ENCODE measurements at places on chromosomes 11 and 22.

- no peak for DNase-seq
Measured at GRCh38 chr11:8201644-8202365, 33.0 kb upstream of the RIC3 start.

DNA sequence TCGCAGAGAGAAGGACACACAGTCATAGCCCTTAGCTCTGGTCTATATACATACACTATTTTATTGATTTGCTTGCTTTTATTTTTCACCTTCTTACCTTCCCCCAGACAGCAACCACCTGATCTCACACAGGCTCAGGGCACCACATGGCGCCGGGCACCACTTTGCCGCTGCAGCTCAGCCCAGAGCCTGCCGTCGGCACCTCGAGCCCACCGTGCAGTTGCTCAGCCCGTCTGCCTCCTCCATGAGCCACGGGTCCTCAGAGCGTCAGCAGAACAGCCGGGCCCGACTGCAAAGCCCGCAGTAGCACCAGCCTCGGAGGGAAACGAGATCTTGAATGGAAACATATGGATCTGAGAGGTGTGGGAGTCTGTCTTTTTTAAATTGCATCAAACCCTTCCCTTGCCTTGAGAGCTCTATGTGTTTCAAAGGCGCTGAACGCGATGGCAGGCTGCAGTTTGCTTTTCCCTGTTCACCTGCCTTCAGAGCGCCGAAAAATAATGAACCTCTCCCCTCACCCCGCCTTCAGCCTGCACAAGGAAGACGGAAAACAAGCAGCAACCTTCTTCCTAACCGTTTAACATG lies 505.4 kb downstream of the MN1 start:
- DNase-seq = no peak

DNA sequence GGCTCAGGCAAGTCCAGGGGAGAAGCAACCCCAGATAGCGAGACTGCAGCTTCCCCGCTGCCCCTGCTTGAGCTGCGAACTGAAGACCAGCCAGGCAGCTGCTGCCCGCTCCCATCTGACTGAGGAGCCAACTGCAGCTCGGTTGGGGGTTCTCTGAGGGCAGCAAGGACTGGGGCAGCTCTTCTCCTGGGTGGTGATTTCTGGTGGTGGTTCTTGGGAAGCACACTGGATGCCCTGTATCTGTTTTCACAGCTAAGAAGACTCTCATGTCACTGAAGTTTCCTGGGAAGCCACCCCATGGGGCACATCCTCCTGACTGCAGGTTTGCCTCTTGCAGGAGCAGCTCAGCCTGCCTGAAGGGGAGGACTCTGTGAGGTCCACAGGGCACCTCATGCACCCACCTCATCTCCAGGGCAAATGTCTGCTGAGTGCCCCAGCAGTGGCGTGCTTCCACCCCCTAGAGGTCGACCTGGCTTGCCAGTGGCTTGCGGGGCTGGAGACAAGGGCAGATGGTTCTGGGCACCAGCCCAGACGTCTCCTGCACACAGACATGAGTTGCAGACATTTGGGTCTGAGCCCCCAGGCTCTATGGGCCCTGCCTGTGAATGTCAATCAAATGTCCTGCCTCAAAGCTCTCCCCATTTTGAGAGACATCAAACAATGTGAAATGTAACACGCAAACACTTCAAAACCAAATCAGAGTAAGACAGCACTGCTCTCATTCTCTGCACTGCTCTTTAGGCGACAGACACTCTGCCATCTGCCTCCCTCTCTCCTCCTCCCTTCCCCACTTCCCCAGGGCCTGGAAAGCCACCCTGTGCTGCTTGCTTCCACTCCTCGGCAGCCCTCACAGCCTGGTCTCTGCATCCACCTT lies 800.9 kb downstream of the BRD1 start:
- no peak for DNase-seq

GRCh38 chr22:32744176-32744959 lies 57.1 kb upstream of the TIMP3 start:
- DNase-seq = no peak

GRCh38 chr11:130546901-130547694 lies 98.7 kb downstream of the ADAMTS15 start:
- DNase-seq = no peak

GRCh38 chr11:80650966-80651365 lies 1210.1 kb upstream of the TENM4 start:
- no peak for DNase-seq

- no peak for DNase-seq
Measured at GRCh38 chr11:40291741-40292140, 1167.7 kb downstream of the LRRC4C start.

- no peak for DNase-seq
Measured at GRCh38 chr22:27668828-27669797, 132.4 kb downstream of the MN1 start.

GRCh38 chr11:95571718-95572260 lies 217.8 kb downstream of the FAM76B start:
- DNase-seq = no peak

- no peak for DNase-seq
Measured at GRCh38 chr11:111999111-111999510, 26.1 kb upstream of the DLAT start.

DNA sequence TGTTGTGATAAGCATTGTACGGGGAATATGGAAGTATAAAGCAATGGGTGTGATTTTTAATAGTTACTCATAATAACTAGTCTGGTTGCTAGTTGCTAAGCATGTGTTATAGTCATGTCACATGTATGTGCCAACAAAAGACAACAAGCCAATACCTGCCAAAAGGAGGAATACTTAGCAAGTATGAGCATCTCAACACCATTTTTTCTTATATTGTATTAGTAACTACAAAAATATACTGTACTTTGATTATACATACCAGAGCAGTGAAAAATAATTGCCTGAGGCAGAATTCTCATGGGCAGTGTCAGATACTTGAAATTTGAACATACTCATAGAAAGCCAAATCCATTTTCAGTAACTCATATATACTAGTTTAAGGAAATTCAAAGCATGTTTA lies 62.4 kb upstream of the ALKBH3 start:
- DNase-seq = no peak

GRCh38 chr11:44007481-44008087 lies 40.2 kb upstream of the ACCSL start:
- no peak for DNase-seq

DNA sequence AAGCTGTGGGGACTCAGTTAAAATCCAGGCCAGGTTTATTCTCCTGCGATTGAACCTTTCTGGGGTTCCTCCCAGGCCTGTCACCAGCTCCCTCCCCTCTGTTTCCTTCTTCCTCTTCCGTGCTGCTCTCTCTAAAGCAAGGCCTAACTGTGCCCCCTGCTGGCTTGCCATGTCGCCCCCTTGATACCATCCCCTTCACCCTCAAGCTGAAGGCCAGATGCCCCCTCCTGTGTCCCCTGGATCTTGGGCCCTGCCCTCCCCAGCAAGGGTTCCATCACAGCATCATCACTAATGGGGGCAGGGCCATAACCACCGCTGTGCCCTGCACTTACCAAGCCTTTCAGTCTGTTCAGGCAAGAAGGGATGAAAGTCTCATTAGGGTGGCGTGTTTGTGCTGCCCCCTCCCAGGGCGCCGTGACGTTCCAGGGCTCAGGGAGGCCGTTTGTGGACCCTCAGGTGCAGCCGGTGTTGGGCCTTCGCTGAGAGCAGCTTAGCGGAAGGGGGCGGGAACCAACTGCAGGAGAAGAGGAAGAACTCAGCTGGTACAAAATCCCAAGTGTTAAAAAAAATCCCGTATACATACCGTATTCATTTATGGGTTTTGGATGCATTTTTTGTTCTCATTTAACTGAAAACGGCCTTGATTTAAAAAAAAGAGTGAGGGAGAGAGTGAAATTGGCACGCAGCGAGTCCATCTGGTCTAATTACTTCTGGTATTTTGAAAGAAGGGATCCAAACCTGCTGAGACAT lies 69.9 kb downstream of the MPPED1 start:
- no peak for DNase-seq

DNA sequence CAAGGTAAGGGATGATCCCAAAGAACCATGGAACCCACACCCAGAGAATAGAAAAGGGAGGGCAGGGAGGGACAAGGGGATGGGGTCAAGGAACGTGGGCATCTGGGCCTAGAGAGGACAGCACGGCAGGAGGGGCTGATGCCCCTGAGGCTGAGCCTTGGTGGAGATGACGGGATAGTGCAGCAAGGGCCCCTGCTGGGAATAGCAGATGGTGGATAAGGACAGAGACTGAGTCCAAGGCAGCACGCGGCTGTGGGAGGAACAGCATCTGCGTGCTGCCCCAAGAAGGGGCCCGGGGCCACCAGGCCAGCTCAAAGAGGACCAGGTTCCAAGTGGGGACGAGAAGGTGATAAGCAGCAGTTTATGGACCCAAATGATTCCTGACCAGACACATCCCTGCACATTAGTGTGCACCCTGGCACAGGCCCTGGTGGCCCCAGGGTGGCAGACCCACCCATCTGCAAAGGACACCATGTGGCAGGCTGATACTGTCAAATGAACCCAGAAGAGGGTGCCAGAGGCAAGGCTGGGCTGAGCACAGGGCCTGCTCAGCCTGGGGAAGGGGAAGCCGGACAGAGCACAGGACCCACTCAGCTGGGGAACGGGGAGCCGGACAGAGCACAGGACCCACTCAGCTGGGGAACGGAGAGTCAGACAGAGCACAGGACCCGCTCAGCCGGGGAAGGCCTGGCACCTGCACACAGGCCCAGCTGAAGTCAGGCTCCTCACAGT lies 12.8 kb upstream of the TESMIN start:
- DNase-seq = no peak

DNA sequence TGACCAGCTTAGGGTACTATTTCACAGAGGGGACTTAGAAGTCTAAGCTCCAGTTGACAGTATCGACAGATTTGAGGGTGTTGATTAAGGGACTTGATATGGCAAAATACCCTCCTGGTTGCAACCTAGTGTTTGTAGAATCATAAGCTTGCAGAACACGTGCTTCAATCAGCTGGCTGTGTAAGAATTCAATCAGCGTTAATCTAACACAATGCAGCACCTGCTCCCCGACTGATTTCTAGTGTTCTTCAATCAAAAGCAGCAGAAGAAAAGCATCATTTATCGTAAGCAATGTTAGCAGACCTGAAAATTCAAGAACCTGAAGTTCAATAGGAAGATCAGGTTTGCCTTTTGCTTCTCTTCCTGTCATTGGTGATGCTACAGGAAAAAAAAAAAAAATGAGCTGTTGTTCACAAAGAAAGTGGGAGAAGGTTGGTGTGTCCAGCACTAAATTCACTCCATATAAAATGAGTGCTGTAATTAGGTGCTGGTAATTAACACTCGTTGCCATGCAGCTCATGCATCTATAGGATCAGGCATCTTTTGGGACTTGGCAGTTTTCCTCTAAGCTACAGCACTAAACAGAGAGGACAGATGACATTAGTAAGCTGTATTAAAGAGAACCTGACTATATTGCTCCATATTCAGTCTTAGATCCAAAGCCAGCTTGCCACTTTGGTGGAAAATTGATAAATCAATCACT lies 840.3 kb downstream of the OPCML start:
- no peak for DNase-seq

DNA sequence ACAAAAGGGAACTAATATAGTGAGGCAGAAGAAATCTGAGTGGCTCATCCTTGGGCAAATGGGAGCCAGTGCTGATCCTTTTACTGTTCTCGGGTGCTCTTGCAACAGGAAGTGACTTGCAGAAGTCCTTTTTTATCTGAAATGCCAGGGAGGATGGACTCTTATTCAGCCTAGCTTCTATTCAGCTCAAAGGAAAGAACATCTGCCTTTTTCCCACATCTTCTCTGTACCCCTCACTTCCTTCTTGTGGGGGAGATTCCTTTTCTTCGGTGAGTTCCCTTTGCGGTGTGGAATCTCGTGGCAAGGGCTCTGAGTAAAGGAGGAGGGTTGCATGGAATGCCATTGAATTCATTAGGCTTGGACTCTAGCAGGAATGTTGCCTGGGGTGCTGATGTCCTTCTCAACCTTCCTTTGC lies 76.2 kb downstream of the ZBTB16 start:
- DNase-seq = no peak

GRCh38 chr22:38549101-38549894 lies 20.7 kb downstream of the DMC1 start:
- no peak for DNase-seq

GRCh38 chr22:20580179-20580578 lies 72.8 kb downstream of the MED15 start:
- no peak for DNase-seq

DNA sequence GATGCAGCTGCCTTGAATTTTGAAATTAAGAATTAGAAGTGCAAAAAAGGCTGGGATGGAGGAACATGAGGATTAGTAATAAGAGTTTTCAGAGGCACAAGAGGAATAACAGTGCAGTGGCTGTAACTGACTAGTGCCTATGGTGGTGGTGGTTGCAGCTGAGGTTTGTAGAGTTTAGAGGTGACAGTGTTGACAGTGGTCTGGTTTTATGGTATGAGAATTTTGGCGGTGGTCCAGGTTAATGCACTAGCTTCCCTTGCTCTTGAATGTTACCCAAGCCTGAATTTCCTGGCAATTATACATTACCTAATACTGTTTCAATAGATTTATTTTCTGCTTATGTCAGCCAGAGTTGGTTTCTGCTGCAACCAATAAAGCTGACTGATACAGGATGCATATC lies 112.8 kb upstream of the C11orf87 start:
- no peak for DNase-seq

- no peak for DNase-seq
Measured at GRCh38 chr11:74966651-74967050, 17.6 kb downstream of the SPCS2 start.

DNA sequence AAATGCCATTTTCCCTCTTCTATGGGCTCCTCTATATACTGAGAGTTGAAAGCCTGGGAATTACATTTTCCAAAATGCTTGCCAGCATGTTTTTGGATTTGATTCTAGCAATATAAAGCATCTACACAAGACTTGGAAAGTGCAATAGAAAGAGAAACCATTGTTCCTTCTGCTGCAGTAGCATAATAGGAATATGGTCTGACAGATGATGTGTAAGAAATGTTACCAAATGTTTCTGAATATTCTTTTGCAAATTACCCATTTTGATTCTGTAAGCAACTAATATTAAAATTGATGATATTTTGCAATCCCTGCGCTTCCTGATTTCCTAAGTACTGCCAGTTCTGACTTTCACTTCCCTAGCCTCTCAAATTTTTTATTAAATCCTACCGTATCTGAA lies 61.6 kb downstream of the CASP12 start:
- no peak for DNase-seq

DNA sequence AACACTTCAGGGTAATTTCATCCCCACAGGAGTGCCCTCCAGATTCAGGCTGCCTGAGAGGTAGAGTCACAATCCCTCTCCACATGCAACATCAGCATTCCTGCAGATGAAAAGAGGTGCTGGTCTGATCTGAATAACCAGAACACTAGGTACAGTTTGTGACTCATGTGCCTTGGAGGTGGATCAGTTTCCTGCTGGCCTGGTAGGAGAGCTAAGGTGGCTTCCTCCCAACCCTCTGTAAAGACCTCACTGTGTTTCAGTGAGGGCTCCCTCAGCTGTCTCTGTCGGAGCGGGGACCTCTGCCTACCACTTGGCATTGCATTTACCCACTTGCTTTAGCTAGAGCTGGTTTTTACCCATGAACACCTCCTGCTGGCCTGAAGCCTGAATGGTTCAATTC lies 7.6 kb downstream of the OR9G1 start:
- DNase-seq = no peak

GRCh38 chr22:40036591-40037225 lies 42.0 kb downstream of the FAM83F start:
- no peak for DNase-seq

- DNase-seq = peak; percentile 62
Measured at GRCh38 chr11:78961937-78962701, 387.5 kb upstream of the NARS2 start.
